ENCODE measurements at places on chromosomes 11 and 22. TPM values are rescaled to one million over a fixed set of nuclear protein-coding genes. Genes with fewer than 3 reads are reported as not detected.

GRCh38 chr11:22510010-22510409, 115.6 kb downstream of the FANCF start:
- DNase-seq, result no peak

The KRTAP5-10 gene
- total RNA-seq, result not detected

DNA sequence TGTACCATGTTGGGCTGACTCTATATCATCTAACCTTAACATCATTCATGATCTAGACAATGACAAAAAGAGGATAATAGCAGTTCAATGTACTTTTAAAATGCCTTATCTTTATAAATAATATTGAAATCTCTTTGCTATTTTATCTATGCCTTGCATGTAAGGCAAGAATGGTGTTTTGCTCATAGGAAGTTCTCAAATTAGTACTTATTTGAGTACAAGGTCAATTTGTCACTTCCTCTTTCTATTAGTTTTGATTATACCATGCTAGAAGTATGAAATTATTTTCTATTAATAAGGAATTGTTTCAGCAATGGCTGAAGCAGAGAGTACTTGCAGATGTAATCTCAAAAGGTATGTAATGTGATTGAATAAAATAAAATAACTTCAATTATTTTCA, 1285.4 kb upstream of the TENM4 start:
- DNase-seq, result no peak

The CNTF gene
- 0.26 TPM for total RNA-seq

The OR5D16 gene
- total RNA-seq, result not detected

- no peak for DNase-seq
These were observed 20.8 kb upstream of the PEX26 start for GRCh38 chr22:18056807-18057474.

DNA sequence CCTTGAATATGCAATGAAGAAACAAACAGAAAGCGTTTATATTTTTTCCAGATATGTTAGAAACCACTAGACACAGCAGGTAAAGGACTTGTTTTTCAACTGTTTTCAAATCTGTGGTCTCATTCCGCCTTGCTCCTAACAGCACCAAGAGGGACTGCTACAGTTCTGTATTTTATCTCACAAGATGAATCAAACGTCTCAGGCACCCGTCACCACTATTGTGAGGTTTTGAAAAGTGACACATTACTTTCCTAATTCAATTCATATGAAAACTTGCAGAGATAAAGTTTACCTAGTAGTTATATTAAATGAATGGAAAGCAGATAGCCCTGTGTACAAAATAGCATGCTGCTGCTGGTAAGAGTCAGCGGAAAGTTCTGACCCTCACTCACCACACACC, 386.3 kb downstream of the ETS1 start:
- no peak for DNase-seq

The TEX54 gene
- total RNA-seq, result not detected

All from H7 (cell line).